Cerebellum (tissue), 4 donors: ENCODE measurements at places on chromosomes 11 and 22.
A peak's percentile ranks its signal among the peaks of the same experiment; 100 is the strongest.

DNA sequence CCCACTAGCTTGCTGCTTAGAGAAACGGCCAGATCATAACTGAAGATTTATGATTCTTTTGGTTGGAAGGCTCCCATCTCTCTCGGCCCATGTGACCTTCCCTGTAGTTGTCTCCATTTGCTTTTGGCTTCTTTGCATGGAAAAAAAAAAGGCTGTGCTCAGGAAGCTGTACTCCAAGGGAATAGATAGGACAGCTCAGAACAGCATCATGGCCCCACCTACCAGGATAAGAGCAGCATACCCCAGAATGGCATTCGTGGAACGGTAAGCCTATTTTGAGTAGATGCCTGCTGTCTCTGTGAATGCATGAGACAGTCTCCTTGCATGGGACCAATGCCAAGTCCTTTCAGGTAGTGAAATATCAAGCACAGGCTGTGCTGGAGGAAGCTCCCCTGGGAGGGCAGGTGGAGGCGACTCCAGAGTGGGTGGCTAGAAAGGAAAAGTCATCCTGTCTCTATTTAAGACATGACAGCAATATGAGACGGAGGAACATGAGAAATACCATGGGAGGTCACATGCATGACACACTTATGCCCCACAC is 94.1 kb upstream of the AMOTL1 start:
- no peak for DNase-seq

GRCh38 chr22:41913040-41913719 is 1.7 kb downstream of the SHISA8 start:
- DNase-seq, result no peak

- DNase-seq, result no peak
Observed at GRCh38 chr11:84212468-84213390, 926.6 kb upstream of the CCDC90B start.

- DNase-seq, result no peak
Observed at GRCh38 chr11:34840736-34841386, 75.3 kb downstream of the APIP start.

GRCh38 chr11:16968196-16968595 is 46.0 kb downstream of the PLEKHA7 start:
- DNase-seq, result no peak

DNA sequence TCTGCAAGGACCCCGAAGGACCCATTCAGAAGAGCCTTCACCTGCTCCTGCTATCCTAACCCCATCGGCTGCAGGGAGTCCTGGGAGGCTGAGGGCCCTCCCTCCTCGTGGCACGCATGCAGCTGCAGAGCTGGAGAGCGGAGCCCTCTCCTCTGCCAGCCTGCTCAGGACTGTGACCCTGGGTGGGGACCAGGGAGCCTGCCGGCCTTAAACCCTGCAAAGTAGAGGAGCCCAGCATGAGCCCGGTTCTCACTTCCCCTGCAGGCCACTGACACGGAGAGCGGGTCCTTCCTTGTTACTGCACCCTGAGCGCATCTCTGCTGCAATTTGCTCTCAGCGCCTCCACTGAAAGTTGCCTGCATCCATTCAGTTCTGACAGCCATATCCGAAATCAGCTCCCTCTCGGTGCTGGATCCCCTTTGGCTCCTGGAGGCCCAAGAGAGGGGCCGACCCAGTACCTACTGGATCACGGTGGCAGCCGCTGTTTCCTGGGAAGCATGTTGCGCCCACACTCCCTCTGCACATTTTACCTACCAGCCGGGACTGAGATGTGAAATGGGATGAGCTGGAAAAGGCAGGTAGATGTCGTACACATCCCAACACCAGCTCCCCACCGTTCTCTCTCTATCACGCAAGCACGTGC is 312.1 kb downstream of the NTM start:
- no peak for DNase-seq

- no peak for DNase-seq
Observed at GRCh38 chr11:86508604-86509587, 134.2 kb downstream of the CCDC81 start.

GRCh38 chr11:73660497-73661034 is 14.2 kb downstream of the PLEKHB1 start:
- no peak for DNase-seq

GRCh38 chr11:62400760-62401159 is 18.1 kb upstream of the SCGB1A1 start:
- DNase-seq, result peak; percentile 45

GRCh38 chr11:46200537-46201281 is 76.8 kb upstream of the CREB3L1 start:
- no peak for DNase-seq

DNA sequence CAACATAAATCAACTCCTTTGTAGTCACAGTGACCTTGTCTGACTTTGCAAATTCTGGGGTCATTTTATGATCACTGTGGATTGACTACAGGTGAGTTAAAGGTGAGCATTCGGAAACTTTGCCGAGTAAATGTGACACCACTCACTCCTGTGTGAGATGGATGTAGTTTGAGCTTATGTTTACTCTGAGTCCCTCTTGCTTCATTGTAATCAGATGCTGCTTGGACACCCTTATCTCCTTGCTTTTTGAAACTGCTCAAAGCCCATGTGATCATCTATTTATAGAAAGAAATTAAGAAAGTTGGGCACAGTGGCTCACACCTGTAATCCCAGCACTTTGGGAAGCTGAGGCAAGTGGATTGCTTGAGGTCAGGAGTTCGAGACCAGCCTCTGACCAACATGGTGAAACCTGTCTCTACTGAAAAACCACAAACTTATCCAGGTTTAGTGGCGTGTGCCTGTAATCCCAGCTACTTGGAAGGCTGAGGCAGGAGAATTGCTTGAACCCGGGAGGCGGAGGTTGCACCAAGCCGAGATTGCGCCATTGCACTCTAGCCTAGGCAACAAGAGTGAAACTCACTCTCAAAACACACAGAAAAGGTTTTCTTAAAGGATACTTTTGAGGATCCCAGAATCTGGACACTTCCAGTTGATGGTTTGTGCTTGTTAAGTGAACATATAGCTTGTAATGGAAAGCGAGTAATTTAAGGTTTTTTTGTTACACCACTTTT is 7.2 kb downstream of the FAM118A start:
- DNase-seq, result no peak

GRCh38 chr11:58127350-58127749 is 2.0 kb upstream of the OR9I1 start:
- no peak for DNase-seq

DNA sequence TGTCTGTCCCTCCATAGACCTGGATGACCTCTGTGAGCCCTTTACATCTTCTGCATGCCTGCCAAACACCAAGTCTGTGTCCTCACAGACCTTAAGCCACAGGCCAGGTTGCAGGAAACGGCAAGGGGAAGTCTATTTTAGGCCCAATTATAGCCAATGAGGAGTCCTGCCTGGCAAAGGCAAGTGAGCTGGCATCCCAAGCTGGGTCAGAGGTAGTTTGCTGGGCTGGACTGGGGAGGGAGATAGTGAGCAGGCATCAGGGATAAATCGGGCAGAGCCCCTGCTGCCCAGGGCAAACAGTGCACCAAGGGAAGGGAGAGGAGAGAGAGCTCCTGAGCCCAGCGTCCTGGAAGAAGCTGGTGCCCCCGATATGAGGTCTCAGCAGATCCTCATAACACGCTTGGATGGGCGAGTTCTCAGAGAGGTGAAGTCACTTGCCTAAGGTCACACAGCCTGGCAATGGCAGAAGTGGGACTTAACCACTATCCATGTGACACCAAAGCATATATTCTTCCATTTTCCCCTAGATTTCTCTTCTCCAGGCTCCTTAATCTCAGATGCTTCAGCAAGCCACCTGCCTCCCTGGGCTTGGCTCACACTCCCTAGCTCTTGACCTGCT is 3.7 kb upstream of the RELT start:
- no peak for DNase-seq

- no peak for DNase-seq
Observed at GRCh38 chr22:35663371-35663770, 15.1 kb downstream of the APOL6 start.

DNA sequence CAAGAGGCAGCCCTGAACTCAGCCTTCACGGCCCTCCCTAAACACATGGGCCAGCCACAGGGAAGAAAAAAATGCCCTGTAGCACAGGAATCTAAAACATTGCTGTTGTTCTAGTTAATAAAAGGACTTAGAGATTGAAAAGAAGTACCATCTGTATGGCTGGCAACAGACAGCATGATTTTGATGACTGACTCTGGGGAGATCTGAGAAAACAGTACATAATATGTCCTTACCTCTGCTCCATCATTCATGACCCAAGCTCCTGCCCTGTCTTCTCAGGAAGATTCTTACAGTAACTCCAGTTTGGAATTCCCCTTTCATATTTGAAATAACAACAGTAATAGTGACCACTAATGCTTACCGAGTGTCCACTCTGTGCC is 244.2 kb downstream of the ETS1 start:
- DNase-seq, result no peak

GRCh38 chr22:46139895-46140350 is 10.4 kb upstream of the PPARA start:
- DNase-seq, result no peak

- DNase-seq, result no peak
Observed at GRCh38 chr22:23180893-23181720, 798 bp downstream of the BCR start.

GRCh38 chr11:27387362-27387761 is 24.3 kb upstream of the CCDC34 start:
- no peak for DNase-seq

DNA sequence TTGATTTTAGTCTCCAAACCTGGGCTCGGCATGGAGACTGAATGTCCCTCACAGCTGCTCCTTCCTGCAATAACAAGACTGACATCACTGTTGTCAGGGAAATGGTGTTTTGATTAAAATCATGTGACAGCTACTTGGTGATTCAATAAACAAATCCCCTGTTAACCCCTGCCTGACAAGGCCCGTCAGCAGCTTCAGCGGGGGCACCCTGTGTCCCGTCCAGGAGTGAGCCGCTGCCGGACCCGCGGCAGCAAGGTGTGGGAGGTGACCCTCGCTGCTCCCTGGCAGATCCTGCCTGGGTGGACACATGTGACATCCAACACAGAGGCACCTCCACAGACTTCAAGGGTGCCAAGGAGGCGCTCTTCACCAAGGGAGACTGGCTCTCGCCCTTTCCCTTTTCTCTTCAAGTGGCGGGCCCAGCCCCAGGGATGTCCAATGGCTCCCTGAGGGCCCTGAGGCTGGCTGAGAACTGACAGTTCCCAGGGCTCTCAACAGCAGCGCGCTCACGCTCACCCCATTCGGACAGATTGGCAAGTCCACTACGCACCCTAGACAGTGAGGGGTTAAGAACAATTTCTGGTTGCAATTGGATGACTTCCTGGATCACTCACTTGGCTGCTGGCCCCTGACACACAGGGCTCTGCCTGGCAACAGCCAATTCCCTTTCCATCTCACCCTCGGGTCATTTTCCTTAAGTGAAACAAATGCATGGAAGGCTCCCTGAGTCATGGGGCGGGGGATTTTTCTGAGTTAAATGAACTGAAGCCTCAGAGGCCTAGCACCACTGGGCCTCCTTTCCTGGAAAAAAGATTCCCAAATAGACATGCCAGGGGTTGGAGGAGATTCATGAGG is 30.7 kb downstream of the PPP2R1B start:
- DNase-seq, result peak; percentile 84

GRCh38 chr22:30005213-30005857 is 74.9 kb upstream of the HORMAD2 start:
- peak; percentile 72 for DNase-seq
